Dermis microvascular lymphatic vessel endothelial cell (primary cell): ENCODE measurements at places on chromosomes 6 and 20.

DNA sequence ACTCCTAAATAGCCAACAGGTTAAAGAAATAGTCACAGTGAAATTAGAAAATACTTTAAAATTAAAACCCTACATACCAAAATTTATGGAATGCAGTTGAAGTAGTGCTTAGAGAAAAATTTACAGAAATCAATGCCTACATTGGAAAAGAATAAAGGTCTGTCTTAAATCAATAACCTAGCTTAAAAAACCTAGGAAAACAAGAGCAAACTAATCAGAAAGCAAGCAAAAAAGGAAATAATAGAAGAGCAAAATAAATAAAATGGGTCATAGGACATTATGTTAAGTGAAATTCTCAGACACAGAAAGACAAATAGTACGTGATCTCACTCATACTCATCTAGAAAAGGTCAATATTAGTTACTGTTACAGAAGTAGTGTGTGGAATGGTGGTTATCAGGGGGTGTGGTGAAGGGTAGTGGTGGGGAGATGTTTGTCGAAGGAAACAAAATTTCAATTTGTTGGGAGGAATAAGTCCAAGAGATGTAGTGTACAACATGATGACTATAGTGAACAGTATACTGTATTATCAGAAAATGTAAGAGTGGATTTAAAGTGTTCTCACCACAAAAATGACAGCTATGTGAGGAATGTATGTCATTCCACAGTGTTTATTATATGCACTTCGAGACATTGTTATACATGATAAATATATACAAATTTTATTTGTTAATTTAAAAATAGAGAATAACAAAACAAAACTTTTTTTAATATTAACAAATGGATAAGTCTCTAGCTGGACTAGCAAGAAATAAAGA, 423.6 kb downstream of the CDH26 start:
- DNase-seq, result no peak

DNA sequence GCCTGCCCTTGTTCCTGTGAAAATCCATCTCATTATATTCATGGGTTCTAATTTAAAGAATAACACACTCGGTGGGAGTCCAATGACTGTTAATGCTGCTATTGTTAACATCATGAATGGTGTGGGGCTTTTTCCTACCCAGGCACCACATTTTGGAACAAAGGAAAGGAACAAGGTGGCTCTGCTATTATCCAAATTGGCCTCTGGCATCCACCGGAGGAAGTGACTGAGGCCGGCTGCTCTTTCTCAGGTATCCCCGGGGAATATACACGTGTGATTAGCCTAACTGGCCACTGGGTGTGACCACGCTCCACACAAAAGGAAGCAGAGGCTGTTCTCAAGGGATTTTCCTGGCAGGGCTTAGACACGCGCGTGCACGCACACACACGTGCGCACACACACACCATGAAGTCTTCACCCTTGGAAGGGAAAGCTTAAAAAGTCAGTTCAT, 601.2 kb upstream of the ARID1B start:
- DNase-seq, result peak; percentile 50

GRCh38 chr20:52959125-52959524, 13.0 kb upstream of the TSHZ2 start:
- DNase-seq, result peak; percentile 44

- DNase-seq, result peak; percentile 36
Observed at GRCh38 chr6:74585753-74586152, 620.1 kb downstream of the COL12A1 start.

DNA sequence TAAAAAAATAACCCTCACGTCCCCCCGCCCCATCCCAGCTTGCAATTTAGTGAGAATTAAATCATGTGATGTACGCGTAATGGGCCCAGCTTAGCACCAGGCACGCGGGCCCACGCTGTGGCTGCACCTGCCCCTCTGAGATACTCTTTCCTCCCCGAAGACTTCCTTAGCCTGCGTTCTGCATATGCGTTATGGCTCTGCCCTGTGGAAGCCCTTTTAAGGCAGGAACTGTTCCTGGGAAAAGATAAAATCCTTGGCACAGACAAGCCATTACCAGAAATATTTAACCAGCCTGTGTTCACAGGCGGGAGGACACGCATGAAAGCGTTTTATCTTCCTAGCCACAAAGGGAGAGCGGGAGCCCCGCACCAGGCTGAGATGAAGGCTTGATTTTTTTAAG, 311.0 kb downstream of the LRFN2 start:
- no peak for DNase-seq

DNA sequence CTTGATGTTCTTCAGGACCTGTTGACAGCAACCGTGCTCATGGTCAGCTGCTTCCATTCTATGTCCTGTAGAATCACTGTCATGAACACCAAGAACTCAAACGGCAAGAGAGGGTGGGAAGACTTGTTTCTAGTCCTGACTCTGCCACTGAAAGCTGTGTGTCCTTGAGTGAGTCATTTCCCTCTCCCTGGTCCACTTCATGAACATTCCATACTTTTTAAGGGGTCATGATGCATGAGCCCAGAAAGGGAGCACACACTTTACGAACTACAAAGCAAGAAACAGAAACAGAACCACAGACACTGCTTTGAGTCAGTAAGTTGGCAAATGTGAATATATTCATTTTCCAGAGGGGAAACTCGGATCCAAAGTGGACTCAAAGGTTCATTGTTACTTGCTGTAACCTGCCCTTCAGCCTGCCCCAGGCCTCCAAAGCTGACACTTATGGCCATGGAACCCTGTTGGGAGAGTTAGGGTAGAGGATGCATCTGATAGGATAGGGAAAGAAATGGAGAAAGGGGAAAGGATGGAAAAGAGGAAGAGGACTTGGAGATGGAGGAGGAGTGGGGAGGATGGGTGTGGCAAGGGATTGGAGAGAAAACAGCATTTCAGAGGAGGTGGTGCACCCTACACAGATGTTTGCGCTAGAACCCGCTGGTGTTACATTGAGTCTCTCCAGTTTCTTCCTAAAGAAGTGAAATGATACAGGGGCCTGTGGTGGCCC, 129.8 kb downstream of the FOXO3 start:
- no peak for DNase-seq

GRCh38 chr6:43096451-43097097, 20.5 kb downstream of the PTK7 start:
- DNase-seq, result no peak

GRCh38 chr6:19382676-19383075, 454.5 kb upstream of the ID4 start:
- DNase-seq, result no peak

GRCh38 chr20:57350081-57350710, 859 bp upstream of the RAE1 start:
- DNase-seq, result no peak
